ENCODE measurements at places on chromosomes 16 and 17.

- peak; percentile 100 for DNase-seq
These were observed at the start of gene ATXN7L3 for GRCh38 chr17:44199553-44200477. TSS of gene ATXN7L3 (minus strand) at chr17:44199884. CDS start at chr17:44198070, 1,814 bp downstream.

DNA sequence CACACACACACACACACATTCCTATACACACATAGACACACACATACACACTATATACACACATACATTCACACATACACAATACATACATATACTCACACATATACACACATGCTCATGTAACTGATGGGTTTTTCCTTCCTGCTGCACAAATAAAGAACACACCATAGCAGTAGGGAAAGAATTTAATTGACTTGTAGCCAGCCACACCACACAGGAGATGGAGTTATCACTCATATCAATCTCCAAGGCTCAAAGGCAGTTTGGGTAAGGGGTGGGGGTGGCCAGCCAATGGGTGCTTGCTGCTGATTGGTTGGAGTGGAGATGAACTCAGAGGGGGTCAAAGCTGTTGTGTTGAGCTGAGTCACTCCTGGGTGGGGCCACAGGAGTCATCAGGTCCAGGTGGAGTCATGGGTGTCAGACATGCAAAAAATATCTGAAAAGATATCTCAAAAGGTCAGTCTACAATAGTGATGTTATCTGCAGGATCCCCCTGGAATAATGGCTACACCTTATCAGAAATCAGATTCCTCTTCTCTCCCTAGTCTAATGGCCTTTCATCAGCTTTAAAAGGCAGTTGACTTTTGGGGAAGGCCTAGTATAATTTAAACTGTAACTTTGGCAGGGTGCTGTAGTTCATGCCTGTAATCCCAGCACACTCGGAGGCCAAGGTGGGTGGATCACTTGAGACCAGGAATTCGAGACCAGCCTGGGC is 46.1 kb downstream of the WSB1 start:
- no peak for DNase-seq

DNA sequence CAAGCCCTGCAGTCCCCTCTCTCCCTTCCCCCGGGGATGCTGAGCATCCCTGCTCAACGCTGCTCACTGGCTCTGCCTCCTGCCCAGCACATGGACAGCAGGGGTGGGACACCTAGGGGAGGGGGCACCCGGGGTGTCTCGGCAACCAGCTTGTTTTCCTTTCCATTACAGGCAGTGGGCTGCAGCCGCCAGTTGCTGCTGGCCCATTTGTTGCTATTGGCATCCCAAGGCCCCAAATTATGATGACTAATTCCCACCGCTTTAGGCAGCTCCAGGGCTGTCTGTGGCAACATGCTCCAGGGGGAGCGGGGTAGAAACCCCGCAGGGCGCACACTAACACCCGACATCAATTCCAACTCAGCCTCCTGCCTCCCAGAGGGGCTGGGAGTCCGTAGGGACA is 4.9 kb downstream of the SDK2 start:
- no peak for DNase-seq

- no peak for DNase-seq
These were observed 7.5 kb downstream of the ARHGAP23 start for GRCh38 chr17:38435795-38436194.

DNA sequence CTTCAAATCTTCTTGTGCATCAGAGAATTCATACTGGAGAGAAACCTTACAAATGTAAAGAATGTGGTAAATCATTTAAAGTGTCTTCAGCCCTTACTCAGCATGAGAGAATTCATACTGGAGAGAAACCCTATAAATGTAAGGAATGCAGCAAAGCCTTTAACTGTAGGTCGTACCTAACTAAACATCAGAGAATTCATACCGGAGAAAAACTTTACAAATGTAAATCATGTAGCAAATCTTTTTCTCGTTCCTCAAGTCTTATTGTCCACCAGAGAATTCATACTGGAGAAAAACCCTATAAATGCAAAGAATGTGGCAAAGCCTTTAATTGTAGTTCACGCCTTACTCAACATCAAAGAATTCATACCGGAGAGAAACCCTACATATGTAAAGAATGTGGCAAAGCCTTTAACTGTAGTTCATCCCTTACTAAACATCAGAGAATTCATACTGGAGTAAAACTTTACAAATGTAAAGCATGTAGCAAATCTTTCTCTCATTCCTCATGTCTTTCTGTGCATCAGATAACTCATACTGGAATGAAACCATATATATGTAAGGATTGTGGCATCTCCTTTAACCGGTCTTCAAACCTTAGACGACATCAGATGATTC is 118.5 kb upstream of the ZNF267 start:
- no peak for DNase-seq

DNA sequence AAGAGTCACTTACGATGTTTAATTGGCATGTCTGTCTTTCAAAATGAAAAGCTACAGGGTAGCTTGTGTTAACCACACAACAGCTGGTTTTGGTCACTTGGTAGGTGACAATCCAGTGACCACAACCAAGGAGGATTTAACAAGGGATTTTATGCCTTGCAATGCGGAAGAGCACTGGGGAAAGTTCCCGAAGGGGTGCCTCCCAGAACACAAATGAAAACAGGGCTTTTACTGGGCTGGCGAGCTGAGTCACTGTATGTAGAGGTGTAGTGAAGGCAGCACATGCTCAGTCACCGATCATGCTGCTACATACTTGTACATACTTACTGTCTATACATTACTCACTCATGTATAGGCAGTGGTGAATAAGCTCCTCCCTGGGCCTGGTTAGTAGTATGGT is 483.5 kb downstream of the CDH13 start:
- no peak for DNase-seq

DNA sequence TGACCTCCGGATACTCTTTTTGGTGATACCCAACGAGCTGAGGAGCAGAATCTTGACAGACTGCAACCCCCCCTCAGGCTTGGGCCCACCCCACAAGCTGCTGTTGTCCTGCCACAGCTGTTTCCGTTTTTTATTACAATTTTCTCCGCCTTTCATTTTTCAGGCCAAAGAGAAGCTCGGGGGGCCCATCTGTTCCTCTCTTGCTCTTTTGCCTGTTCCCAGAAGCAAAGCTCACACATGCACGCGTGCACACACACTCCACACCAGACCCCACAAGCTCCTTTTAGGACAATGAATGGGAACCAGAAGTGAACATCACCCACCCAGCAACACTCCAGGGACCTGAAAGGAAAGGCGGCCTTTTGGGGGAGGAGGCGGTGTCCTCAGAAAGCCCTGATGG is 16.3 kb downstream of the SOX9 start:
- no peak for DNase-seq

DNA sequence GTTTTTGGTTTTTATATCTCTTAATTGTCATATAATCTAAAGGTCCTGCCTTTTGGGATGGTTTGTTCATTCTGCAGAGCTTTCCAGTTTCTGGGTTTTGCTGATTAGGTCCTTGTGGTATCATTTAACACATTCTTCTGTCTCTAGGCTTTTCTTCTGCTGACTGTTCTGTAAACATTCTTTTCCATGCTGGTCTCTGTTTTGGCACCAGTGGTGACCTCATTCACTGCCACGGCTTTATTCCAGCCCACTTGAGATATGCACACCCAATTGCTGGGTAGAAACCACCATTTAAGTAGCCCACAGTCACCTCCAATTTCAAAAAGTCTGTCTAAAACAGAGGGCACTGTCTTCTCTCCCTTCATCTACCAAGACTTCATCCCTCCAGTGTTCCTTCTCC is 31.1 kb upstream of the COX10 start:
- no peak for DNase-seq

DNA sequence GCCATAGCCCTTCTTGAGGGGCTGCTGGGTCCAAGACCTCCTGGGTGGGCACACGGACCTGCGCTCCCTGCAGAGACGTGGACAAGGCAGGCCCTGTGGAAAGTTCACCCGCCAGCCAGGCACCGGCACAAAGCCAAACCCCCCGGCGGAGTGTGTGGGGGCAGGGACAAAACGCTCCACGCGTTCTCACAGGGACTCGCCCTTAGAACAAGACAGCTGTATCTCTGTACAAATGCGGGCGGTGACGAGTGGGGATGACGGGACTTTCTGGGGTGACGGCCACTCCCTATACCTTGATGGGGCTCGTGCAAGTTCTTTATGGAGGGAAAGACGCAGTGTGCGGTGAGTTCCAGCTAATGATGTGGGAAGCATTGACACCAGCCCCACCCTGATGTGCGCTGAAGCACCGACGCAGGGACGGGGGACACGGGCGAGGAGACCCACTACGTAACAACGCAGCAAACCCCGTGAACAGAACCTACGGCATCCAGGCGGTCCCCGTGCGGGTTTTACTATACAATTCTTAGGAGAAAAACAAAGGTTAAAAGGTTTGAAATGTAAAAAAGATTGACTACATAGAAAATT is 49.4 kb downstream of the LMF1 start:
- DNase-seq: no peak

- DNase-seq: peak; percentile 81
These were observed 17.7 kb downstream of the KSR1 start for GRCh38 chr17:27473748-27474609.

DNA sequence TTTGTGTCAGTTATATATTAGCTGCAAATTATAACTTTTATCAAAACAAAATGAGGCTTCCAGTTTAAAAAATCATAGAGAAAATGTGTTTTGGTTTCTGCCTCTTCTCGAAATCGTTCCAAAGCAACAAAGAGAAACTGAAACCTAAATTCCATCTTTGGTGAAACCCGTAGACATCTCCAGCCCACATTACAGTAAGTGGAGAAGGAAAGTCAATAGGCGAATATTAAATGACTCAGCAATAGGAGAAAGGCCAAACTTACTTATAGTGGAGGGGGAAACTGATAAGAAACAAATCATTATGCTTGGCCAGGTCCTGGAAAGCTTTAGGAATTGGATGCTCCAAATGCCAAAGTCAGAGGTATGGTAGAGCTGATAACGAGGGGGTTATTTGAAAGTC is 103.0 kb upstream of the SHISA6 start:
- no peak for DNase-seq

DNA sequence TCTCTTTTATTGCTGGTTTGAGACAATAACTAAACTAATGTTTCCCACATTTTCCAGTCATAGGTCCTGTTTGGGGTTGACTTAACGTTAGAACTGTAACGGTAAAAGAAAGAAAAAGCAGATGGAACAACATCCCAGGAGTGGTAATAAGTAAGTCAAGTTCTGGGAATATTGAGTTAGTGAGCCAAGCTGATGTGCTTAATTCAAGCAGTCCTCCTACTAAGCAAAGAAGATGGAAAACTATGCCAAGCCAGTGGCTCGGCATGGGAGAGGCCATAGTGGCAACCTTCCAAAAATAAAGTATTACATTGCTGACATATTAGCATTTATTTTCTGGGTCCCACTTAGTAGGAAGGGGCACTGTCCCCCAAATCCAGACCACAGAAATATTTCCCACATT is 161.7 kb upstream of the CDH5 start:
- no peak for DNase-seq
